ENCODE measurements at places on chromosomes 5 and 9.

GRCh38 chr5:122541388-122541787, 229.4 kb downstream of the SNCAIP start:
- no peak for DNase-seq

GRCh38 chr5:116640236-116640635, 65.6 kb upstream of the SEMA6A start:
- no peak for DNase-seq

GRCh38 chr5:37882636-37883035, 42.8 kb upstream of the GDNF start:
- DNase-seq: no peak

- no peak for DNase-seq
These were observed 262.7 kb downstream of the DEPDC1B start for GRCh38 chr5:60437308-60437707.

DNA sequence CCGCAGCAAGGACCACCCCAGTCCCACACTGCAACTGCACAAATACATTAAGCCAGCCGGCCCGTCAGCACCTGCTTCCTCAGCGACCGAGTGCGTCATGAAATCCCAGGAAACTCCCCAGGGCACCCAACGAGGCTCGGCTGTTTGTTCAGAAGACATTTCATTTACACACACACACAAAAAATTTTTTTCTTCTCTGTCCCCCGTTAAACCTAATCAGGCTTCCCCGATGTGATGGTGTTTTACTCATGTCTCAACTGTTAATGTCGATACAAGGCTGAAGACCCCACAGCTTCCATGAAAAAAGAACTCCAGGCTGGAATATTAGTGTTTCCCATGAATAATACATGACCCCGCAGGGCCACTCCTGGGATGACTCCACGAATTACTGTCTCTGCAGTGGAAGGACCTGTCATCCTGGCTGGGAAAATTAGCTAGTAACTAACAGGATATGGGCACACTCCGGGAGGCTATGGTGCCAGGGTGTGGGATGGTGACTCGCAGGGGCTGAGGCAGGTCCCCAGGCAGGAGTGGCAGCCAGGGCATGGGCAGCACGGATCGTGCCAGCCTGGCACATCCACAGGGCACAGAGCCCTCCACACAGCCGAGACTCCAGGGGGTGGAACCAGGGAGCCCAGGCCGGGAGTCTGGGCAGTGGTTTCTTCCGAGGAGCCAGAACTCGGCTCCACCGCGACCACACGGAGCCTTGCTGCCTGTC, 102.4 kb downstream of the VAV2 start:
- no peak for DNase-seq

DNA sequence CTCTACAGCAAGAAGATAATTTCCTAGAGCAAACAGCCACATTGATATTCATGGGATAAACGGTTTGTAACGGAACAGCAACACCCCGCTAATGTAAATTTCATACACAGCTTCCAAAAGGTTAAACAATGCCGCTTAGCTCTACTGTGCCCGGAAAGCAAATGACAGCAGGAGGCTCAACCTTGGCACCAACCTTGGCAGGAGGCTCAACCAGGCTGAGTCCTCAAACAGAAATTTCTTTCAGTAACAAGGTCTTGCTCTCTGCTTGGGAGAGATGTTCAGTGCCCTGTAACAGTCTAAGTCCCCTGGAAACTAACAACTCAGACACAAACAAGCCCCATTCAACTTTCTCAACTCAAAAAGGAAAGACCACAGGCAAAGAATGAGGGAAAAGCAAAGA, 11.1 kb upstream of the PPP1R2B start:
- DNase-seq: no peak

GRCh38 chr9:95962936-95963335, 87.4 kb downstream of the ERCC6L2 start:
- no peak for DNase-seq

DNA sequence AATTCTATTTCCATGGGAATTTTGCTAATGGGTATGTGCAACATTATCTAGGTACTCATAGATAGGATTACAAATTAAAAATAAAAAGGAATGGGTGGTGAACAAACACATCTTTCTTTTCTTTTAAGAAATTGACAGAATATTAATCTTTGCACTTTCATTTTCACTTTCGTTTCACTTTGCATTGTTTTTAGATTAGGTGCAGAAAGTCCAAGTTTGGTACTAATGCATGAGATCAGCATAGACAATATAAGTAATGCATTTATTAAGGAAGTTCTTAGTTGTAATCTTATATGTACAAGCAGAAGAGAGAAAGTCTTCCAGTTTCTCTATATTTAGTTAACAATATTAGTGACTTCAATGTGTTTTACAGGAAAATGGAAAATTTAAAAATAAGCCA, 196.5 kb downstream of the COMMD10 start:
- no peak for DNase-seq

GRCh38 chr5:57431759-57432158, 50.9 kb downstream of the ACTBL2 start:
- no peak for DNase-seq

GRCh38 chr5:60972231-60972630, 27.2 kb downstream of the NDUFAF2 start:
- no peak for DNase-seq

DNA sequence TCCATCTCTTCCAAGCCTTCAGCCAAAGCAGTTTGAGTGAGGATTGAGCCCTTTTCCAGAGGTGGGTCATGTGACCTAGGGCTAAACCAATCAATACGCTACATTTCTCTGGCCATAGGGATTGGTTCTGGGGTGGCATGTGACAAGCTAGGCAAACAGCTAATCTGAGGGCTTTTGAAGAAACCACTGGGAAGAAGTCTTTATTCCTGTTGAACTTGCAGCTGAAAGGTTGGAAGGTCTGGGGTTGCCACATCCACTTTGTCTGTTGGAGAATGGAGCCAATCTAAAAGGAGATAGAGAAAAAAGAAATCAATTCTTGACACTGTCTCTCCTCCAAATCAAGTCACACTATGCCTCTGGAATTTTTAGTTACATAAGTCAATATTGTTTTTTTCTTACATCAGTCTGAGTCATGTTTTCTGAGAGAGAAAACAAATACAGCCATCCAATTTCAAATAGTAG, 637.8 kb upstream of the WWC1 start:
- DNase-seq: no peak

DNA sequence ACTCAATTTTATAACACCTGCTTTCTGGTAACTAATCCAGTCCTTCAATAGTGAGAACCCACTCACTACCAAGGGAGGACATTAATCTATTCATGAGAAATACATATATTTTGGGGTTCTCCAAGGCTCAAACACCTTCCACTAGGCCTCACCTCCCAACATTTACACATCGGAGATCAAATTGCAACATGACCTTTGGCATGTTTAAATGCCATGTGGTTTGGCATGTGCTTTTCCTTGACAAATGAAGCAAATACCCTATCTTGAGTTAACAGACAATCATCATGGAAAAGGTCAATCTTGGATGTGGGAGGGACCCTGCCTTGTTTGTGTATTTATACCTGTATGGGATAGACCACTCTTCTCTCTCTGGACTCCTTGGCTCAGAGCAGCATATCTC, 21.9 kb upstream of the SPINK14 start:
- DNase-seq: no peak

GRCh38 chr9:134325096-134325812, 1.0 kb upstream of the RXRA start:
- DNase-seq: no peak
